H4 (cell line): ENCODE measurements at places on chromosomes 4 and X. TPM values are rescaled to one million over a fixed set of nuclear protein-coding genes. Genes with fewer than 3 reads are reported as not detected.

- DNase-seq = no peak
These were observed 29.7 kb downstream of the TMEM164 start for GRCh38 chrX:110032534-110033147.

Gene GAGE12E
- not detected in 2 replicates for total RNA-seq

Gene AVPR2
- 0.14 and 0.33 TPM in 2 replicates for total RNA-seq

Gene RBMX2
- 39.8 and 45.6 TPM in 2 replicates for total RNA-seq

Gene BRS3
- total RNA-seq = not detected in 2 replicates
